ENCODE measurements at places on chromosomes 4 and X. TPM values are rescaled to one million over a fixed set of nuclear protein-coding genes. Genes with fewer than 3 reads are reported as not detected.

Gene GPR173
- 4.6 TPM for total RNA-seq

Gene BTC
- total RNA-seq: 9.2 TPM

Gene DCX
- total RNA-seq: not detected

Gene CCDC149
- total RNA-seq: 21.4 TPM

Gene ZNF280C
- total RNA-seq: 7.3 TPM

- DNase-seq: no peak
These were observed 632 bp downstream of the CCSER1 start for GRCh38 chr4:90127706-90128345.

Gene NUDT11
- total RNA-seq: 3.6 TPM

Gene FAM9C
- total RNA-seq: 0.09 TPM

Gene SLC9A7
- total RNA-seq: 5.4 TPM

Gene MFAP3L
- 5.3 TPM for total RNA-seq

DNA sequence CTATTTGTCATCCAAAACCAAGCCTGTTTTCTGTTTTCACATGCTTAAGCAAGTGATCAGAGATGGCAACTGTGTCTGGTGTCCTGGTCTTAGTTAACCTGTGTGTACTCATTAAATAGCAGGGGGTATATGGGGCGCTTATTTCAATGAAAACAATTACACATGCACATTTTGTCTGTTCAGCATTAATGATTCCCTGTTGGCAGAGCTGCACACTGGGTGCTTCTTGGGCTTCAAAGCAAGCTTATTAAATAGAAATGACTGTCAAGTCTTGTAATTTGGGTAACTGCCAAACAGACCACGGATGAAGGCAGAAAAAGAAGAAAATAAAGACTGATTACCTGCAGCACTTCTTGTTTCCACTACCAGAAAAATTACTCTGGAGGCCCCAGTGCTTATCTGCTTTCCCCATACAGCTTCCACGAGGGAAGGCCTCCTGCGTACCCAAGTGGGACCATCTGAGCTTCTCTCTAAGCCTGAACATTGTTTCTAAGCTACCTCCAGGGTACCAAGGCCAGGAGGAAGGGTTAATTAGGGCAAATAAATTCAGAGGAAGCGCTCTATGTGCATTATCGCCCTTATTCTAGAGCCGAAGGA lies 107.2 kb upstream of the TBL1X start:
- DNase-seq: no peak

DNA sequence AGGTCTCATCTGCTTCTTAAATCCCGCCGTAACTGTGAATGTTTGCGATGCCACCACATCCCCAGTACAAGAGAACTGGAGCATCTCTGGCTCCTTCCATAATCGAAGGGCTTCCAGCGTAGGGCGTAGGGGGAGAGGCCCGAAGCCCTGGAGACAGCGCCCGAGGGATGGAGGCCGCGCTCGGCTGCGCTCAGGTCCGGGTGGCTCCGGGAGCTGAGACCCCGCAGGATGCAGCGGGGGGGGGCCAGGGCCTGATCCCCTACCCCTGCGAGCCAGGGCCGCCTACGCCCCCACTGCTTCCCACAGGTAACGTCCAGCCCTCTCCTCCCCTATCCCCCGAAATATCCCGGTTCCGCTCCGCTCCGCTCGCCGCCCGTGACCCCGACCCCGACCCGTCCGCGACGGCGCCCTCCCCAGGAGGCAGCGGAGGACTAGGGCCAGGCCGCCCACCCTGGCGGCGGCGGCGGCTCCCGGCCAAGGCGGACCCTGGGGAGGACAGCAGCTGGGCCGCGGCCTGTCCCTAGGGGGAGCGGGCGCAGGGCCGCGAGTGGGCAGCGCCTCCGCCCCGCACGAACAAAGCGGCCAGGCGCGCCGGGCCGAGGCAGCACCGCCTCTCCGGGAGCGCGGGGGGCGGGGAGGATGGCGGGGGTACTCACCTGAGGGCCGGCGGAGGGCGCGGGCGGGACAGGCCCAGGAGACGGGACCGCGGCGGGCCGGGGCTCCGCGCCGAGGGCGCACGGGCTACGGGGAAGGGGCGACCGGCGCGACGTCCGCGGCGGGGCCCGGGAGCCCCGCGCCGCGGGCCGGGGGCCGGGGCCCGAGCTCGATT lies 723 bp downstream of the WDFY3 start:
- DNase-seq: peak; percentile 72

Gene H2BW1
- total RNA-seq: not detected

- no peak for DNase-seq
These were observed 779.9 kb upstream of the FTHL17 start for GRCh38 chrX:31851761-31852160.

Gene DOK7
- 0.63 TPM for total RNA-seq
